ENCODE measurements at places on chromosomes 12 and 14.
A peak's percentile ranks its signal among the peaks of the same experiment; 100 is the strongest.

DNA sequence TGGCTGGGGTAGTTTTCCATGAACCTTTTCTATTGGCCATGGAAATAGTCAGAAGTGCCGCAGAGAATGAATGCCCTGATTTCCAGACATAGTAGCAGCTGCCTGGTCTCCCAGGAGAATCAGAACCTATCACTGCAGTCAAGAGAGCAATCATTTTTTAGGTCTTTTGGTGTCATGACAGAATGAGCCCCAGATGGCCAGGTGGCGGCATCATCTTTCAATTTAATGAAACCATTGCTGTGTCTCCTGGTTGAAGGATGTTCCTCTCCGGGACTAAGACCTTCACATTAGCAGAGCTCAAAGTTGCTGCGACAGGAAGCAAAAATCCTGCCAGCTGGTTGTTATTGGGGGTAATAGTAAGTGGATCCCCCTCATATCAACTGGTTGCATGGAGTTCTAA is 18.8 kb downstream of the TNFAIP2 start:
- peaks cover 14% of the 10 kb centered on the region for H3K27me3 ChIP-seq
- DNase-seq = no peak
- no peak overlapping the region for H3K4me3 ChIP-seq
- H3K4me1 ChIP-seq = peaks cover 1% of the 10 kb centered on the region
- H3K27ac ChIP-seq = no peak overlapping the region

DNA sequence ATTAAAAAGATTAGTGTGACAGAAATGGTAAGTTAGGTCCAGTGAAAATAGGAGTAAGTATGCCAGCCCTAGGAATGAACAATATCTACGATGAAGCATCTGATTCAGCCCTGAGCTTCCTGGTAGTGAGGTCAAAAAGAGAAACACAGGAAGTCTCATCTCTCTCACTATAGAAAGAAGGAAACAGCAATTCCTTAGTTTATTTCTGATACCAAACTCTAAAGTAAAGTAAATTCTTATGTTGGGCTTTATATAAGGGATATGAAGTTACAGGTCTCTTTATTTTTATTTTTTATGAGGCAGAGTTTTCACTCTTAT is 76.7 kb upstream of the RFLNA start:
- DNase-seq = no peak
- no peak overlapping the region for H3K27ac ChIP-seq
- H3K4me3 ChIP-seq = no peak overlapping the region
- peaks cover 11% of the 10 kb centered on the region for H3K4me1 ChIP-seq

DNA sequence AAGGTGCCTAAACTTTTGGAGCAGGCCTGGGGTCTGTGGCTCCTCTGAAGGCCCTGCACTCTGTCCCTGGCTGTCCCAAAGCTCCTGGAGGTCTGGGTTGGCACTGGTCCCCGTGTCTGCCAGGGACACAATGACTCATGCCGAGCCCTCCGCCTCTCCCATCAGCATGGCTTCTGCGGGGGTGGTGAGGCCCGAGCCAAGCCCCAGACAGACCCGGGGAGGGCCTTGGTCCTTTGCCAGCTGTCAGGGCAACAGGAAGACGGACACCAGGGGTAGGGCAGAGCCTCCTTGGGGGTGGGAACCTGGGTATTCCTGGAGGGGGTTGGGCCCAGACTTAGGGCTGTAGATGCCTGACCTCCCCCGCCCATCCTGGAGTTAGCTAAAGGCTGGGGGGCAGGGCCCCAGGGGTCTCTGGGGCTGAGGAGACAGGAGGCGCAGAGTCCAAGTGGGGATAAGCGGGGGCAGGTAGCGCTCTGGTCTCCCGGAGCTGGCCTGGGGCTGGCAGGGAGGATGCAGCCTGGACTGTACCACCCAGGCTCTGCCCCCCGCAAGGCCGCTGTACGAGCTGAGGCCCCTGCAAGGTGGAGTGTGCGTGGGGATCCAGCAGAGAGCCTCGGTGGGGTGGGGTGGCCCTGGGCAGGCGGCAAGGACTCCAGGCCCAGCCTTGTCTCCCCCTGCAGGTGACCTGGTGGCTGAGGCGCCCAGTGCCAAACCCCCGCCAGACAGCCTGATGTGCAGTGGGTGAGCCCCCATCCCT is 16.4 kb upstream of the PUS1 start:
- H3K4me3 ChIP-seq = no peak overlapping the region
- H3K4me1 ChIP-seq = peaks cover 34% of the 10 kb centered on the region
- H3K36me3 ChIP-seq = peaks cover 9% of the 10 kb centered on the region
- H3K27me3 ChIP-seq = no peaks in the 10 kb centered on the region
- H3K27ac ChIP-seq = peak overlapping the region; percentile 89

DNA sequence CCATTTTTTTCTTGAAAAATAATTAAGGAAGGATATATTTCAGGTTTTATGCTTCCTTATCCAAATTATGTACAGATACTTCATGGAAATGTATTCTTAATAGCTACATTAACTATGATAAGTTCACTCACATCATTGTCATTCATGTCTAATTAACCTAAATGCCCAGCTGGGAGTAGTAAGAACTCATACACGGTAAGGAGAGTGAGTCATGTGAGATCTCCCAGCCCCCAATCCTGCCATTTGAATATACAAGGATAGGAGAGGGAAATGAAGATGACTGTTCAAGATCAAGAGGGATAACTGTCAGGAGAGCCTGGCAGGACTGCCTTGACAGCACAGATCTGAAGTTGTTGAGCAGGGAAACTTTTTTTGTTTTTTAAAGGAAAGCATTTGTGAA is 343.4 kb upstream of the USP15 start:
- no peaks in the 10 kb centered on the region for H3K4me1 ChIP-seq
- H3K4me3 ChIP-seq = no peak overlapping the region
- no peak for DNase-seq

DNA sequence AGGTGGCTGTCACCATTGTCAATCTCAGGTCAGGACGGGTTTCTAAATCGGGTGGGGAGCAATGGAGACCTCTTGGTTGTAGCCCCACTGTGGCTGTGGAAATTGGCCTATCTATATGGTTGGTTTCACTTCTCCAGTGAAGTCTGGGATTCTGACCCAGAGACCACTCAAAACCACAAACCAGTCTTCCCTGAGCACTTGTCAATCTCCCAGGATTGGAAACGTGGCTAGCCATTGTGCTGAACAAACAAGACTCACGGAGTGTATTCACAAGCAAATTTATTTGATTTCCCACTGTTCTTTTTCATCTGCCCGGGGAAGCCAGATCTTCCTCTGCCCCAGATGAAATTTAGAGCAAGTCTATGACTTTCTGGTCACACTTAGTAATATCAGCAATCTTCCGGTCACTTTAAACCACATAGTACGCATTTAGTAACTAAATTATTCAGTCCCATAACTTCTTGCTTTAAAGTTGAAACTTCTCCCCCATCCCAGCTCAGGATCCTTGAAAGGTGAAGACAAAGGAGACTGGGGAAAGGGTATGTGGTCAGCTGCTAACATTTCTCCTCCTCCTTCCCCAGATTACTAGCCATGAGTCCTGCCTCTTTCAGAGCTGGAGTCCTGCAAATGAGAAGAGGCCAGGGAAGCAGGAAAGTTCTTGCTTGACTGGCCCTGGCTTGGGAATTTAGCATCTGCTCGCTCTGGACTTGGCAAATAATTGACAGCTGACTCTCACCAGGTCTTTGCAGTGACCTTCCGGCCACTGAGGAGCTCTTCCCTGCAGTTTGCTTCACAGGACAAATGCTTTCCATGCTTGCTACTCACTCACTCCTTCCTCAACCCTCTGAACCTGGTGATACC is 123.2 kb upstream of the MAX start:
- no peak overlapping the region for H3K4me3 ChIP-seq
- no peaks in the 10 kb centered on the region for H3K36me3 ChIP-seq
- H3K4me1 ChIP-seq = peaks cover 18% of the 10 kb centered on the region
- no peak for DNase-seq

DNA sequence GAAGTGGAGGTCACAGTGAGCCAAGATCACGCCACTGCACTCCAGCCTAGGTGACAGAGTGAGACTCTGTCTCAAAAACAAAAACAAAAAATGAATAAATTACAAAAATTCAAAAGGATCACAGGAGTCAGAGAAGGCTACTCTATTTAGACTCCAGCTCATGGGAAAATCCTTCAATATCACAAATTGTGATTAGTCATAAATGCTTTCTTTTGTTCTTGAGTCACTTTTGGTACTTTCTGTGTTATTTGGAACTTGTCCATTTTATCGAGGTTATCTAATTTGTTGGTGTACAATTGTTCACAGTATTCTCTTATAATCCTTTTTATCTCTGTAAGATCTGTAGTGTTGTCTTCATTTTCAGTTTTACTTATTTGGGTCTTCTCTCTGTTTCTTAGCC is 18.9 kb downstream of the ALDH2 start:
- H3K27ac ChIP-seq = no peak overlapping the region
- peaks cover 32% of the 10 kb centered on the region for H3K36me3 ChIP-seq
- no peaks in the 10 kb centered on the region for H3K27me3 ChIP-seq
- DNase-seq = no peak
- H3K4me1 ChIP-seq = peaks cover 7% of the 10 kb centered on the region
